Fibroblast of upper back skin (primary cell): ENCODE measurements at places on chromosomes 4 and X.
A peak's percentile ranks its signal among the peaks of the same experiment; 100 is the strongest.

GRCh38 chr4:137067735-137068134 lies 464.6 kb downstream of the PCDH18 start:
- peak; percentile 4 for DNase-seq

DNA sequence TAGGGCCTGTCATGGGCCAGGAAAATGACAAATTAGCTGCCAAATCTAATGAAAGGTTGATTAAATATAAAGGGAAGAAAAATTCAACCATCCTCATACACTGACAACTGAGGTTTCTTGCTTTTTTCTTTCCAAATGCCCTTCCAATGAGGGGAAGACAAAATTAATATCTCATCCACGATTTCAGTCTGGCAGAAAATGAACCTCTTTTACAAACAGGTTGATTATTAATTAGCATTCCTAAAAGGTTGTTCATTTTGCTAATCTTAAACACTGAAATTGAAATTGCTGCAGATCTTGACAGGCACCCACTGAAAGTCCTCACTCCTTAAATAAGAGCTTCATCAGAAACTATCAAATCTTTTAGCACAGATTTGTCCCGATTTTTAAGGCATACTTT lies 45.5 kb downstream of the NPFFR2 start:
- DNase-seq, result no peak

- no peak for DNase-seq
Observed at GRCh38 chr4:91171217-91171616, 1044.0 kb downstream of the CCSER1 start.

GRCh38 chr4:66572949-66573348 lies 902.7 kb upstream of the EPHA5 start:
- peak; percentile 70 for DNase-seq

DNA sequence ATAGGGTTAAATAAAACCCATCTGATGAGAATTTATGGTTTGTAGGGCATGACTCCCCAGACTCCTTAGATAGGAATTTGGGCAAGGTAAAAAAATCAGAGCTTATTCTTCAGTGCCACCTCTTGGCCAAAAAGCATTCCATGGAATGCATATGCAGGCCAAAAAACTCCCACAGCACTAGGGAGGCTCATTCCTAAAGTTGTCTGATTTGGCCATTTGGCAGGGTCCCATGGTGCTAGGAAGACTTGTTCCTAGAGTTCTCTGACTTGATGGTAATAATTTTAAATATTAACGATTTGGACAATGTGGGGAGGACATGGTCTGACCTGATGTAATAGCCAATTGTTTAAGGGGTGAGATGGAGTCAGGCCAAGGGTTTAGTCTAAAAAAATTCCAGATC lies 93.0 kb downstream of the SPIN4 start:
- peak; percentile 20 for DNase-seq
